Stromal cell of bone marrow (primary cell): ENCODE measurements at places on chromosomes 2 and 18.

- no peak for DNase-seq
Measured at GRCh38 chr2:217438821-217439220, 564.0 kb downstream of the TNS1 start.

DNA sequence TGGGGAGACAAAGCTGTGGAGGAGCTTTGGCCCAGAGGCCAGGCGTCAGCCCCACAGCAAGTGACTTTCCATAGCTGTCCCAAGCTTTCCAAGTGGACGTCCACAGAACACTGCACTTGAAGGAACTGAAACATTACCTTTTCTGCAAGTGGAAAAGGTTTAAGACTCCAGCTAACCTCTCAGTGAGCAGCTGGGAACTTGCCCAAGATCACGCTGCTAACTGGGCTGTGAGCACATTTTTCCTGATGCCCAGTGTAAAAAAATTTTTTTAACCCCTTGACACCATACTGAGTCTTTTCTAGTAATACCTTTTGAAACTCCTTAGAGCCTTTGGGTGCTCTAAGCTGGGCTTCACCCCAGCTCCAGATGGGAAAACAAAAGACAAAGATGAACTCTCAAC is 256.7 kb downstream of the HAUS1 start:
- no peak for DNase-seq

DNA sequence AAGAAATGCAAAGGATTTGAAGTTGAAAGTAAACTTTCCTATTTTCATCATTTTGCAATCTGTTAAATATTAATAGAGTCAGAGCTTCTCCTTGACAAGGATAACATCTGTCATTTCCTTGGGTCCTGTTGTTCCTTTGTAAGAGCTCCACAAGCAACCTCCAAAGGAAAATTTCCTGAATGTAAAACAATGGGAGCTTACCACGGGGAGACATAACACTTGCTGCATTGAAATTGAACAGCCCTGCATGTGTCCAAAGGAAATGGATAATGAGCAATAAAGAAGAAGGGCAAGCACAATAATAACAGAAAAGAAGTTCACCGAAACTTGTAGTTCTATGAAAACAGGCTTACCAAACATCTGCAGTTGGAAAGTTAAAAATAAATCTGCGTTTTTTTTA is 42.0 kb upstream of the SCG2 start:
- DNase-seq = no peak

DNA sequence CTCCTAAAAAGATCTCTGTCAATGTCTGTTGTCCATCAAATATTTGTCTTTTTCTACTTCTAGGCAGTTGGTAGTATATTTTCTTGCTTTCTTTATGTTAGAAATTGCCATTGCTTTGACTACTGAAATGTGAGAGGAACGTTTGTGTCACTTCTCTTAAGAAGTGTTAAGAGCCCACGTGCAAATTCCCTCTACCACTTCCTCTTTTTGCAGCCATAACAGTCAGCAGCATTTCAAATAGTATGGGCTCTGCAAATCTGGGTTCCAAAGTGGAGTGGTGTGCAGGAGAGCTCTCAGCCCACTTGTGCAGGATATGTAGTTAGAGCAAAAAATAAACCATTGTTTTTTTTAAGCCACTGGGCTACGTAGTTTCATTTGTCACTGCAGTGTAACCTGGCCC is 314.0 kb downstream of the MEIS1 start:
- DNase-seq = no peak

- no peak for DNase-seq
Measured at GRCh38 chr2:217491271-217491670, 511.5 kb downstream of the TNS1 start.

GRCh38 chr2:214378455-214379103 is 32.3 kb upstream of the VWC2L start:
- DNase-seq = no peak

DNA sequence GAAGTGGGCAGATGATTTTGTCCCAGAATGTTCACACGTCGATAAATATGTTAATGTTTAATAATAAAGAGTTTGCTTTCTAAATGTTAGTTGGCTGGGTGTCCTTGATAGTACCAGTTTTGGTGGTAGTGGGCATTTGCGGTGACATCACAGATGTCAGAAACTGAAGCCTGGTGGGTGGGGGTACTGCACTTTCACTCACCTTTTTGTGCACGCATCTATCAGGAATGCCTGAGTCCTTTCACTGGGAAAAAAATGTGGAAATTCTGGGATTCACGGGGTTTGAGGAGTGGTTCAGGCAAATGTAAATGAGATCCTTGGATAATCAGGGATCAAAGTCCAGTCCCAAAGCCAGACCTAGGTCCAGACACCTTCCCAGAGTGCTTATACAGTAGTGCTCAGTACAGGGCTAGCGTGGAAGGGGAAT is 3.2 kb downstream of the EPAS1 start:
- no peak for DNase-seq

- DNase-seq = no peak
Measured at GRCh38 chr18:21548647-21549046, 51.9 kb downstream of the ESCO1 start.

DNA sequence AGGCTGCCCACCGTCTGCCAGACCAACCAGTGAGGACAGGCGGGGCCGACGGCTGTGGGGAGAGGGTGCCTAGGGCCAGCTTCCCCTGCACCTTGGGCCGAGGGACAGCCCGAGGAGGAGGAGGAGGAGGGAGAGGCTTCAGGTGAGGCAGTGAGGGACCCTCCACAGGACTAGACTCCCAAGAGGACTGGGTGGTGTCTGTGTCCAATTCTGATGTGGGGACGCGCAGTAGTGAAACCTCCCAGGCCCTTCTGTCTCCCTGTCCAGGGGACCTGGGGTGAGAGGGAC is 19.8 kb upstream of the ASB1 start:
- no peak for DNase-seq

GRCh38 chr2:137952586-137953129 is 11.6 kb upstream of the HNMT start:
- DNase-seq = no peak

GRCh38 chr2:125837611-125838010 is 818.3 kb upstream of the GYPC start:
- no peak for DNase-seq

GRCh38 chr2:85731606-85732005 is 22.2 kb upstream of the ATOH8 start:
- no peak for DNase-seq

DNA sequence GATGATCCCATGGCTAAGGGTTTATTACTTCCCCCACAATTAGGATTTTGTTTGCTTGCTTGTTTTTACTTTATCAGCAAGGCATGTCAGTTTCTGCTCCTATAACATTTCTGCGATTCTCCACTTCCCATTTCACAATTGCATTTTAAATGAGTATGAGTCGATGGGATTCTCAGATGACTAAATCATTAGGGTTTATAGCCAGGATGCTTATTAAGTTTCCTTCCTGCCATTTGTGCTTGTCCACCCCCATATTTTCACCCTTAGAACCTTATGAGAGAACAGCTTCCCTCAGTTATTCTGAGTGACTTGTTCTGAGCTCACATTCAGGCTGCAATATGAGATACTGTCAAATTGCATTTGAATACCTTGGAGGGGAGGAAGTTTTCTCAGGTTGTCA is 37.9 kb upstream of the C1GALT1C1L start:
- peak; percentile 40 for DNase-seq

DNA sequence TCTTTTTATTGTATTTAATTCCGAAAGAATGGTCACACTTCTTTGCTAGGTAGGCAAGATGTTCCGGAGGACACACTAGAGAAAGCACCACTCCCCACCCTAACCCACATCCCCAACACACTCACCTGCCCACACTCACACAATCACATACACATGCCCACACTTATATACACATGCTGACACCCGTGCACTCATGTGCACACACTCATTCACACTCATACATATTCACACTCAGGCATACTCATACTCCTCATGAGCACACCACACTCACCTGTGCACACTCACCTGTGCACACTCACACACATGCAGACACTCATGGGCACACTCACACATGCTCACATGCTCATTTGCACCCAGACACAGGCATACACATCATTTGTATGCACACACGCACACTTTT is 21.4 kb downstream of the DIPK1C start:
- no peak for DNase-seq

- no peak for DNase-seq
Measured at GRCh38 chr2:127193164-127193966, 26.7 kb downstream of the CYP27C1 start.

DNA sequence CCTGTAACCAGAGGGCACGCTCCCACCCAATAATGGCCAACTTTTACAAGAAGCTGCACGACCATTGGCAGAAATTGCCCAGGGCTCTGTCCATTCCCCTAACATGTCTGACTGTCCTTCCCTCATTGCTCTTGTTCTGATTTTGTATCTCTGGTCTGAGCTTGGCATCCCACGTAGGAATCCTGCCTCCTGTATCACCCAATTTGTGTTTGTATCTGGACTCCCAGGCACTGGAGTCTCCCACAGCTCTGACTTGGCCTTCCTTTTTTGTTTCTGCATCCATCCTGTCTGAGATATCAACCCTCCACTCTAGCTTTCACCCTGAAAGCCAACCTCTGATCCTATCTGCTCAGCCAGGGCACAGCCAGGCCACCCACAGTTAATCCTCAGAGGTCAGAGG is 259.8 kb downstream of the FBXO15 start:
- no peak for DNase-seq

DNA sequence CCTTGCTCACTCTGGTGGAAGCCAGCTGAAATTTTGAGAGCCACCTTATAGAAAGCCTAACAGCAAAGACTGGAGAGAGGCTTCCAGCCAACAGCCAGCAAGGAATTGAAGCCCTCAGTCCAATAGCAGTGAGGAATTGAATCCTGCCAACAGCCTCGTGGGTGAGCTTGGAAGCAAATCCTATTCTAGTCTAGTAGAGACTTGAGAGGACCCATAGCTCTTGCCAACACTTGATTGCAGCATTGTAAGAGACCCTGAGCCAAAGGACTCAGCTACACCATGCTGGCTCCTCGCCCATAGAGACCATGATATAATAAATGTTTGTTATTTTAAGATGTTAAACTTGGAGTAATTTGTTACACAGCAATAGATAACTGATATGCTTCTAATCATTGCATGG is 403.0 kb upstream of the TNP1 start:
- DNase-seq = no peak

- no peak for DNase-seq
Measured at GRCh38 chr18:2654928-2655177, 673 bp upstream of the SMCHD1 start.

DNA sequence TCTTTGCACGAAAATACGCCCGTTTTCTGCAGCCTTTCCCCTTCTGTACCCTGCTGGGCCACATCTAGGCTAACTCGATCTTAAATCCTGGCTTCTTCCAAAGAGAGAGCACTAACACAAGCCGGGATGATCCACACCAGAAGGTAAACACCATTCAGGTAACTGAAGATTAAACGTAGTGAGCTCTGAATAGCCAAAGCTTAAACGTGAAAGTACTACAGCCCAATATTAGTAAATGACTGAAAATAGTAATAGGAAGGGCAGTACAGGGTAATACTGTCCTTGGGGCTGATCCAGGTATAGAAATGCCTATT is 422 bp upstream of the MRPL53 start:
- no peak for DNase-seq

DNA sequence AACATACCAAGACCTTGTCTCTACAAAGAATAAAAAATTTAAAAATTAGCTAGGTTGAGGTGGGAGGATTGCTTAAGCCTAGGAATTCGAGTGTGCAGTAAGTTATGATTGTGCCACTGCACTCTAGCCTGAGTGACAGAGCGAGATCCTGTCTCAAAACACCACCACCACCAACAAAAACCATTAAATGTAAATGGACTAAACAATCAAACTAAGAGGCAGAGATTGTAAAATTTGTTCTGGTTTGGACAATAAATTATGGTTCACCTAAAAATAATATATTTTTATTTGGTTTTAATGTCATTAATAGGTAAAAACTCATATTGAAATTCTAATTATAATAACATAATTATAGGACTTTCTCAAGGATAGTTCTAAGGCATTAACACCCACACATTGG is 9.9 kb upstream of the ATIC start:
- DNase-seq = no peak

DNA sequence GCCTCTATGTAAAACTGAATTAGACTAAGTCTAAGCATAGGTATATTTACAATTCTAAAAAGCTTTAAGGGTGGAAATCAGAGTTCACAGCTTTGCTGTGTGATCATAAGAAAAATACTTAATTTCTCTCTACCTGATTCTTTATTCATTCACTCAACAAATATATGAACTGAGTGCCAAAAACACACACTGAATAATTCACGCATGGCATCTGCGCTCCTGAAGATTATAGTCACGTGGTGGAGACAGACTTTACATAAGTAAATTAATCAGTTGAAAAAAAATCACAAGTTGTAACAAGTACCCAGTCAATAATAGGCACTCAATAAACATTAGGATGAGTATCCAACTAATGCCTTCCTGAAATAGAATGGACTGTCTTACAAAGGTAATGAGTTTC is 351.6 kb downstream of the METTL4 start:
- DNase-seq = no peak

- no peak for DNase-seq
Measured at GRCh38 chr2:236873636-236874035, 212.1 kb upstream of the COPS8 start.

- DNase-seq = no peak
Measured at GRCh38 chr18:61950371-61950770, 57.6 kb upstream of the RNF152 start.

- DNase-seq = no peak
Measured at GRCh38 chr2:181300600-181301291, 156.4 kb upstream of the ITGA4 start.

- no peak for DNase-seq
Measured at GRCh38 chr2:10591207-10591606, 98.6 kb downstream of the NOL10 start.

DNA sequence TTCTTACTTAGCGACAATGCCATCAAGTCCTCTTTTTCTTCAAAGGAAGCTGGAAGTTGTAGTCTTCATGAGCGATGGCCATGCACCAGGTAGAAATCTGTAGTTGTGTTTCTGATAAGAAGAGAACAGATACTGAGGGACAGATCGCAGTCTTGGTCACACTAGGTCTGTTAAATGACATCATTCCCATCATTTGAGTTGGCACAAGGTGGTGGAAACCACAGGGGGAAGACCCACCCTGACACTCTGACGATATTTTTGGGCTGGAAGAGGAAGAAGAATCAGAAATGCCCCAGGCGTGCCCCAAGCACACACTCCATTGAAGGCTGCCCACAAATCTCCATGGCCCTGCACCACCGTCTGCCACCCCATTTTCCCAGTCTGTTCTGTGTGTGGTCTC is 89.0 kb upstream of the BOD1L2 start:
- DNase-seq = no peak
